SJSA1 (cell line): ENCODE measurements at places on chromosomes 6 and 20.
A peak's percentile ranks its signal among the peaks of the same experiment; 100 is the strongest.

DNA sequence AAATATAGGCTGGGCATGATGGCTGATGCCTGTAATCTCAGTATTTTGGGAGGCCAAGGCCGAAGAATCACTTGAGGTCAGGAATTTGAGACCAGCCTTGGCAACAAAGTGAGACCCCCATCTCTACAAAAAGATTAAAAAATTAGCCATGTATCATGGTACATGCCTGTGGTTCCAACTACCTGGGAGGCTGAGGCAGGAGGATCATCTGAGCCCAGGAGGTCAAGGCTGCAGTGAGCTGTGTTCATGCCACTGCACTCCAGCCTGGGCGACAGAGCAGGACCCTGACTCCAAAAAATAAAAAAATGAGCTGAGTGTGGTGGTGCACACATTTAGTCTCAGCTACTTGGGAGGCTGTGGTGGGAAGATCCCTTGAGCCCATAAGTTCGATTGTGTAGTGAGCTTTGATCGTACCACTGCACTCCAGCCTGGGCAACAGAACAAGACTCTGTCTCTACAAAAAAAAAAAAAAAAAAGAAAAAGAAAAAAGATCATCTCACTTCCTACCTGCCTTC, 10.1 kb upstream of the GUCA1B start:
- no peak for DNase-seq

DNA sequence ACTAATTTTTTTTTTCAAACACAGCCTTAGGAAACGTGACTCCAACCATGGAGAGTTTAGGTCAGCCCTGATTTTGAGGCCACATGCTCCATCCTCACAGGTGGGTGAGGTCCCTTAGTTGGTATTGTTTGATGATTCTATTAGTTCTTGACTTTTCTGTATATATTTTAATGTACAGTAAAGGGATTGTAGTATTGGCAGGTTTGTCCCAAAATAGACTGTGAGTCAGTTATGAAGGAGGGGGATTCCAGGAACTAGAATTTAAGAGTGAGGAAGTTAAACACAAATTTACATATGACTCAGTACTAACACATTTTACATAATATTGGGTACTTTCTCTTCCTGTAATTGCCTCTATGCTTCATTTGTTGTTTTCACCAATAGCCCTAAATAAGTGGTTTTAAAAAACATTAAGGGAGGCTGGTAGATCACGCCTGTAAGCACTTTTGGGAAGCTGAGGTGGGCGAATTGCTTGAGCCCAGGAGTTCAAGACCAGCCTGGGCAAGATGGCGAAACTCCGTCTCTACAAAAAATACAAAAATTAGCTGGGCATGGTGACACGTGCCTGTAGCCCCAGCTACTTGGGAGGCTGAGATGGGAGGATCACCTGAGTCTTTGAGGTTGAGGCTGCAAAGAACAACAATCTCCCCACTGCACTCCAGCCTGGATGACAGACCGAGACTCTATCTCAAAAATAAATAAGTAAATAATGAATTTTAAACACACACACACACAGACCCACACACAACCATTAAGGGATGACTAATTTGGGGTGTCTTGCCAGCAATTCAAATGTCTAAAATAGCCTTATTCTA, 81.8 kb downstream of the SGK1 start:
- peak; percentile 26 for DNase-seq

DNA sequence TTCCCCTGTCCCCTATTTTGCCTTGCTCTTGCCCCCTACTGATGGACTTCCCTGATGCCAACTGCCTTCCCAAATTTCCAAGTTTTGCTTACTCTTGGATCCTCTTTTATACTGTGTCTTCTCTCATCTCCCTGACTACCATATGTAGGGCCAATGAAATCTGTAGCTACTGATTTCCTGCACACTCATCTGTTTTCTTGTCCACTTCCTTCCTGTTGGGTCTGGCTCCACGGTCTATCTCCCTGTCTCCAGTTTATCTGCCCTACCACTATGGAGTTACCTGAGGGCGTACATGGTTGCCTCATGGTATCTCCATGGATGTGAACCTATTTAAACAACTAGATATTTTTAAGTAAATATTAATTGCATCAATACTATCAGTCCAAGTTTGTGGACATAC, 140.3 kb upstream of the MCHR2 start:
- no peak for DNase-seq

DNA sequence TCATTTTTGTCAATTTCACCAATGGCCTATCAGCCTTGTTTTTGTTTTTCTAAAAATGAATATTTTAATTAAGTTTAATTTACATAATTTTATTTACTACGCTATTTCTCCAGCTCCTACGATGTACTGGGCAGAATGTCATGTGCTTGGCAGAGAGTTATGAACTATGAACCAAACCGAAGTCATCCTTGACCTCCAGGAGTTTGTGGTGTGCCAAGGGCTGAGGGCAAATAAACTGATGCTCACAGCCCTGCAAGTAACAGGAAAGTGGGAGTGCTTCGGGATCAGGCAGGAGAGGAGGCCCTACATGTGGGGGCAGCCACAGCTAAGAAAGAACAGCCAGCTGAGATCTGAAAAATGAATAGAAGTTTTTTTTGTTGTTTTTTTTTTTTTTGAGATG, 38.6 kb downstream of the ZNF217 start:
- no peak for DNase-seq

- no peak for DNase-seq
Observed at GRCh38 chr6:140043357-140043756, 668.9 kb upstream of the CITED2 start.

DNA sequence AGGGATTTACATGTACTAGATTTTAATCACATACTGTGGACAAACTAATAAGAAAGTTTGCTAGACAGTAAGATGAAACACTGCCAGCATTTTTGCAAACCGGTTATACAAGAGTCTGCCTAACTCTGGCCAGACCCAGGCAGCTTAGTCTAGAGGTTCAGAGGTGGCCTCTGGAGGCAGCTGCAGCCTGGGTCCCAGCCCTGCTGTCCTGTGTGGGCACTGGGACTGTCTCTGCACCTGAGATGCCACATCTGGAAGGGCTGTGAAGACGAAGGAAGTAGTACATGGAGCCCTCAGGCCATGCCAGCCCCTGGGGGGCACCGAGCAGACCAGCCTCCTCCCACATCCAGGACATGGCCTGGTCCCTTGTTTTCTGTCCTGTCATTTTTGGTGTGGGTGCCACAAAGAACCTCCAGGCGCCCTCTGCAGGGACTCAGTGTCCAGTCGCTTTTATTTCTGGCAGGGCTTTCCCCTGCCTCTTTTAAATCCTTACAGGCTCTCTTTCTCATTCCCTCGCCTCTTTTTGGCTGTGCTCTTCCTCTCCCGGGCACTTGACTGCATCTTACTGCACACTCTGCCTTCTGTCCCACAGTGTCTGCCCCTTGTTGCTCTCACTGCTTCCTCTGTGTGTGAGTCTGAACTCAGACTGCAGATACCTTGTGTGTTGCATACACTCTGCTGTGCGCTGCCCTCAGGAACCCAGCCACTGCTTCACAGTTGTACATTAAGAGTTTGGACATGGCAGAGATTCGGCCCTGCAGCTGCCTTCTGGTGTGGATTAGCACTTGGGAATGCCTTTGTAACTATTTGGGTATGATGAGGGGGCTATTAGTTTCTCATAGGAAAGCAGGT, 216.7 kb downstream of the ZDHHC14 start:
- DNase-seq: peak; percentile 62

DNA sequence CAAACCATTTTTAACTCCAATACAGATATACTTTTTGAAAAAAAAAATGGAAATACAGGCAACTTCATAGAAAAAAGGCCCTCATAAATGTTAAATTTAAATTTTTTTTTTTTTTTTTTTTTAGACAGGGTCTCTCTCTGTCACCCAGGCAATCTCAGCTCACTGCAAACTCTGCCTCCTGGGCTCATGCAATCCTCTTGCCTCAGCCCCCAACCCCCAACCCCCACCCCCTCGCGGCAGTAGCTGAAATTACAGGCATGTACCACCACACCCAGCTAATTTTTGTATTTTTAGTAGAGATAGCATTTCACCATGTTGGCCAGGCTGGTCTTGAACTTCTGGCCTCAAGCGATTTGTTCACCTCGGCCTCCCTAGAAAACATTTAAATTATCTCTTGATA, 12.8 kb upstream of the ULBP3 start:
- DNase-seq: no peak

DNA sequence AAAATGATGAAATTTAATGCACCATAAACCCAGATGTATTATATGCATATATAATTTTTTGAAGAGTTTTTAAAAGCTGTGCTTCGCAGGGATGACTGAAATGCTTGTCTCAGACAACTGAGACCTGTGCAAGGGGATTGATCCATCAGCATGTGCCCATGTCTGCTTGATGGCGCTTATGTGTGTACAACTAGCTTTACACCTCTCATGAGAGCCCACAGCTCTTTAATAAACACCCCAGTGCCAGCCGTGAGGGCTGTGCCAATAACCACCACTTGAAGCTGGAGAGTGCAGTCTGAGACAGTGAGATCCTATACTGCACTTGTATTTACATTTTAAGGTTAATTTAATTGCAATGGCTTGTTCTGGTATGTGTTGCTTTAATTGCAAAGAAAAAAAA, 225.5 kb downstream of the BCKDHB start:
- no peak for DNase-seq
